ENCODE measurements at places on chromosomes 2 and 18. TPM values are rescaled to one million over a fixed set of nuclear protein-coding genes. Genes with fewer than 3 reads are reported as not detected.

GRCh38 chr2:100412881-100413321 lies 4.6 kb downstream of the CHST10 start:
- no peak overlapping the region for H3K4me3 ChIP-seq
- DNase-seq, result no peak
- H3K27me3 ChIP-seq, result no peaks in the 10 kb centered on the region
- no peak overlapping the region for H3K27ac ChIP-seq

The ANKRD29 gene
- total RNA-seq, result 10.2 TPM

DNA sequence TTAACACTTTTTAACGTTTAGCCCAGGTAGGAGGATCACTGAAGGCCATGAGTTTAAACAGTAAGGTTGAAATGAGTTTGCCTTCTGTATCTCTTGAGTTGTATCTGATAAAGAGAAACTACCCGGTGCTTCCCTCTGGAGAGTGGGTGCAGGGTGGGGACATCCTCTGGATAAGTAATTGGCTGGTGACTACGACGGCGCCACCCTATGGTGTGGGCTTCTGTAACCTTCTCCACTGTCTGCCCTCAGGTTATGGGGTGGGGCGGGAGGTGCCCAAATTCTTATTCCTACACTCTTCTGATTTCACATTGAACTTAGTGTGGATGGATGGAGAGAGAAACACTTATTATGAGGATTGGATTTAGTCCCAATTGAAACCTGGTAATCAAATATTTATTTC lies 68.8 kb downstream of the LDLRAD4 start:
- H3K4me3 ChIP-seq, result no peak overlapping the region
- DNase-seq, result no peak
- H3K36me3 ChIP-seq, result no peaks in the 10 kb centered on the region
- H3K27me3 ChIP-seq, result no peaks in the 10 kb centered on the region
- no peak overlapping the region for H3K27ac ChIP-seq

GRCh38 chr2:158753641-158754611 lies 41.2 kb upstream of the DAPL1 start:
- H3K27me3 ChIP-seq, result no peaks in the 10 kb centered on the region
- DNase-seq, result no peak
- no peak overlapping the region for H3K27ac ChIP-seq
- H3K36me3 ChIP-seq, result no peaks in the 10 kb centered on the region
- H3K4me1 ChIP-seq, result no peaks in the 10 kb centered on the region
- H3K4me3 ChIP-seq, result no peak overlapping the region

DNA sequence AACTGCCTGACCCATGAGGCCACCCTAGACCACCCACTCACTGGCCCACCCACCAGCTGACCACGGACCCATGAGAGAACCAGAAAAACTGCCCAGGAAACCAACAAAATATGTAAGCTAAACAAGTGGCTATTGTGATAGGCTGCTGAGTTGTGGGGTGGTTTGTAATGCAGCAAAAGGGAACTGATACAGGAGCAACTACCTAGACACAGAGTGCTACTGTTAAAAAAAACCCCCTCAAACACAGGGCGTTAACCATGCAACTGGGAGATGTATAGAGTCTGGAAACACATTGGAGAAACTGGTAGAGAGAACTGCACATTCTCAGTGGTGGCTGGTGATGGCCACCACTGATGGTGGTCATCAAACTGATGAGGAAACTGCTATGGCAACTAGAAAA lies 206.3 kb upstream of the GYPC start:
- H3K27me3 ChIP-seq, result no peaks in the 10 kb centered on the region
- H3K4me1 ChIP-seq, result no peaks in the 10 kb centered on the region
- no peaks in the 10 kb centered on the region for H3K36me3 ChIP-seq
- H3K27ac ChIP-seq, result no peak overlapping the region
- no peak for DNase-seq

- no peak overlapping the region for H3K27ac ChIP-seq
- H3K36me3 ChIP-seq, result no peaks in the 10 kb centered on the region
- H3K4me1 ChIP-seq, result no peaks in the 10 kb centered on the region
- no peak overlapping the region for H3K4me3 ChIP-seq
Measured at GRCh38 chr2:183666031-183666430, 541.8 kb downstream of the NUP35 start.

DNA sequence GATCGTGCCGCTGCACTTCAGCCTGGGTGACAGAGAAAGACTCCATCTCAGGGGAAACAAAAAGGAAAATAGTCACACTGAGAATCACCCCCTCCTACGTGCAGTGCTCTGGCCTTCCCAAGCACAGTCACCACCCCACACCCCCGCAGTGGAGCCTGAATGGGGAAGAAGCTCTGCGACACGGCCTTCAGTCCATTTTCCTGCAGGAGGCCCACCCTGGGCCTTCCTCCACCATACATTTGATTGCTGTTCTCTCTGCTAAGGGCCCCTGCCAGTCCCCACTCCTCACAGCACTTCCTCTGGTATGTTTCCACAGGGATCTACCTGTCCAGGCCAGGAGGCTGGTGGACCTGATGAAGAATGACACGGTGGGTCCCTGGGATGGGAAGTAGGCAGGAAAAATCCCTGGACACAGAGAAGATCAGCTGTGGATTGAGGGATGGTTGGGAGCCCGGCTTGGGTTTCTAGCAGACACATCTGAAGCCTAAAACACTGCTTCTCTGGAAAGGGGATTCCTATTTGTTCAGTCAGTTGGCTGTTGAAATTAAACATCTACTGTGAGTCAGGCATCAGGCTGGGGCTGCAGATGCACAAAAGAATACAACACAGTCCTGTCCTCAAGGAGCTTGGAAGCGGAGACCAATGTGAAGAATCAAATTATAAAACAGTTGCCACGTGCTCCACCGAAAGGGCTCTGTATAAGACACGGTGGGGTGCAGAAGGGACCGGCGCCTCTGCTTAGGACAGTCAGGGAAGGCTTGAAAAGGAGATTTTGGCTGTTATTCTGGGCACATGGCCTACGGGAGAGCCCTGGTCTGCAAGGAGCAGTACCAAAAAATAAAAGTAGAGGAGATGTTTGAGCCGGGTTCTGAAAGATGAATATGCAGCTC lies 82.2 kb downstream of the PLB1 start:
- H3K4me1 ChIP-seq, result no peaks in the 10 kb centered on the region
- no peaks in the 10 kb centered on the region for H3K27me3 ChIP-seq
- no peak overlapping the region for H3K27ac ChIP-seq
- no peaks in the 10 kb centered on the region for H3K36me3 ChIP-seq
- no peak for DNase-seq

DNA sequence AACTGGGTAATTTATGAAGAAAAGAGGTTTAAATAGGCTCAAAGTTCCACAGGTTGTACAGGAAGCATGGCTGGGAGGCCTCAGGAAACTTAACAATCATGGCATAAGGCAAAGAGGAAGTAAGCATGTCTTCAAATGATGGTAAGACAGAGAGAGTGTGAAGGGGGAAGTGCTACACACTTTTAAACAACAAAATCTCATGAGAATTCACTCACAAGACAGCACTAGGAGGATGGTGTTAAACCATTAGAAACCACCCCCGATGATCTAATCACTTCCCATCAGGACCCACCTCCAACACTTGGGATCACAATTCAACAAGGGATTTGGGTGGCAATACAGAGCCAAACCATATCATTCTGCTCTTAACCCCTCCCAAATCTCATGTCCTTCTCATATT lies 34.9 kb downstream of the CFAP210 start:
- no peaks in the 10 kb centered on the region for H3K36me3 ChIP-seq
- no peak overlapping the region for H3K4me3 ChIP-seq
- DNase-seq, result no peak
- no peaks in the 10 kb centered on the region for H3K4me1 ChIP-seq
- no peaks in the 10 kb centered on the region for H3K27me3 ChIP-seq

DNA sequence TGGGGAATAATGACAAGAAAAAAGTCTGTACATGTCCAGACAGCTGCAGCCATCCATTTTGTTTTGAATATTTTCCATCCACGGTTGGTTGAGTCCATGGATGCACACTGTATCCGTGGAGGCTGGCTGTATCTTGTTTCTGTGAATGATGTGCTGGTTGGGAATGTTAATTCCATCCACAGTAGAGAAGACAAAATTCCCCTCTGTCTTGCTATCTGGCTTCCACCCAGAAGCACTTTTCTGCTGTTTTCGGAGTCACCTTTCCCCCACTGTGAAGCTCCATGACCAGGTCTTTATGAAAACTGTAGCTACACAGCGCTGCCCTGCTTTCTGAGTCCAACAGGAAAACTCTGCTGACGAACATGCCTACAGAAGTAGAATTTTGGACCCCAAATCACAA lies 122.3 kb downstream of the HRH4 start:
- H3K27me3 ChIP-seq, result no peaks in the 10 kb centered on the region
- H3K27ac ChIP-seq, result no peak overlapping the region
- no peak overlapping the region for H3K4me3 ChIP-seq
- no peak for DNase-seq

- H3K4me3 ChIP-seq, result no peak overlapping the region
- no peak overlapping the region for H3K27ac ChIP-seq
- H3K36me3 ChIP-seq, result no peaks in the 10 kb centered on the region
- H3K27me3 ChIP-seq, result no peaks in the 10 kb centered on the region
- no peak for DNase-seq
Measured at GRCh38 chr18:71443706-71444480, 1100.2 kb downstream of the CBLN2 start.

GRCh38 chr2:233365861-233366520 lies 11.7 kb downstream of the DGKD start:
- no peak for DNase-seq
- no peaks in the 10 kb centered on the region for H3K4me1 ChIP-seq
- H3K27ac ChIP-seq, result no peak overlapping the region

GRCh38 chr2:49812730-49813129 lies 658.4 kb upstream of the FSHR start:
- H3K4me1 ChIP-seq, result peaks cover 2% of the 10 kb centered on the region
- H3K27ac ChIP-seq, result no peak overlapping the region
- DNase-seq, result no peak
- no peaks in the 10 kb centered on the region for H3K36me3 ChIP-seq
- H3K27me3 ChIP-seq, result no peaks in the 10 kb centered on the region

The NPHP1 gene
- total RNA-seq, result 8.3 TPM

GRCh38 chr2:21102356-21102755 lies 21.4 kb upstream of the TDRD15 start:
- no peak for DNase-seq
- H3K27me3 ChIP-seq, result no peaks in the 10 kb centered on the region
- no peak overlapping the region for H3K4me3 ChIP-seq
- no peaks in the 10 kb centered on the region for H3K36me3 ChIP-seq
- no peak overlapping the region for H3K27ac ChIP-seq

The SDC1 gene
- 1.4 TPM for total RNA-seq

GRCh38 chr2:62297624-62298010 lies 101.7 kb downstream of the B3GNT2 start:
- H3K4me3 ChIP-seq, result no peak overlapping the region
- no peaks in the 10 kb centered on the region for H3K4me1 ChIP-seq
- H3K27me3 ChIP-seq, result no peaks in the 10 kb centered on the region
- no peak for DNase-seq

The NT5C1B gene
- not detected for total RNA-seq
